Activated CD8-positive, alpha-beta T cell treated with anti-CD3 and anti-CD28 coated beads for 36 hours (primary cell): ENCODE measurements at places on chromosomes 3 and 15. TPM values are rescaled to one million over a fixed set of nuclear protein-coding genes. Genes with fewer than 3 reads are reported as not detected.

DNA sequence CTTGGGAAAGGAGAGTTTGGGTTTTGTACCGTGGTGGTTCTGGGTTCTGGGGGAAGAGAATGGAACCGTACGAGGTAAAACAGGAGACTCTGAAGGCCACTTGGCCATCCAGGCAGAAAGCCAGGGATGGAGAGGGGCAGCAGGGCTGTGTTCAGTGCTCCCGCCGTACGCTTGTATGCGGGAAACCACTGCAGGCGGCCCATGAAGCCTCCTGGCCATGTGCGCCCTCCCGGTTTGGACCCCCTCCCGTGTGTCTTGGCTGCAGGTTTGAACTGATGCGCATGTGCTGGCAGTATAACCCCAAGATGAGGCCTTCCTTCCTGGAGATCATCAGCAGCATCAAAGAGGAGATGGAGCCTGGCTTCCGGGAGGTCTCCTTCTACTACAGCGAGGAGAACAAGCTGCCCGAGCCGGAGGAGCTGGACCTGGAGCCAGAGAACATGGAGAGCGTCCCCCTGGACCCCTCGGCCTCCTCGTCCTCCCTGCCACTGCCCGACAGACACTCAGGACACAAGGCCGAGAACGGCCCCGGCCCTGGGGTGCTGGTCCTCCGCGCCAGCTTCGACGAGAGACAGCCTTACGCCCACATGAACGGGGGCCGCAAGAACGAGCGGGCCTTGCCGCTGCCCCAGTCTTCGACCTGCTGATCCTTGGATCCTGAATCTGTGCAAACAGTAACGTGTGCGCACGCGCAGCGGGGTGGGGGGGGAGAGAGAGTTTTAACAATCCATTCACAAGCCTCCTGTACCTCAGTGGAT is 50.6 kb downstream of the PGPEP1L start:
- DNase-seq, result no peak

MYEF2 gene
- total RNA-seq, result 26.6 TPM

DNA sequence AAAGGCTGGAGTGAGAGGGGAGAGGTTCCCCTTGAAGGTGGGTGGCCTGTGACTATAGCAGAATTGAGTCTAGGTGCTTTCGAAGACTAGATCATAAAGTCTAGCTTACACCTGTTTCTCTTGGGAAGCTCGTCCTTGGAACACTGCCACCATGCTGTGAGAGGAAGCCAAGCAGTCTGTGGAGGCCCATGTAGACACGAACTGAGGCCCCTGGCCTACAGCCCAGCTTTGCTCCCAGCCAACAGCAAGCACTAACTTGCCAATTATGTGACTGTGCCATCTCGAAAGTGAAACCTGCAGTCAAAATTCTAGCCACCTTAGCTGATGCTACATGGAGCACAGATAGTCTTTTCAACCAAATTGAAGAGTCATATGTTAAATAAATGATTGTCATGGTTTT is 190.5 kb upstream of the NECTIN3 start:
- DNase-seq, result peak; percentile 17

DNA sequence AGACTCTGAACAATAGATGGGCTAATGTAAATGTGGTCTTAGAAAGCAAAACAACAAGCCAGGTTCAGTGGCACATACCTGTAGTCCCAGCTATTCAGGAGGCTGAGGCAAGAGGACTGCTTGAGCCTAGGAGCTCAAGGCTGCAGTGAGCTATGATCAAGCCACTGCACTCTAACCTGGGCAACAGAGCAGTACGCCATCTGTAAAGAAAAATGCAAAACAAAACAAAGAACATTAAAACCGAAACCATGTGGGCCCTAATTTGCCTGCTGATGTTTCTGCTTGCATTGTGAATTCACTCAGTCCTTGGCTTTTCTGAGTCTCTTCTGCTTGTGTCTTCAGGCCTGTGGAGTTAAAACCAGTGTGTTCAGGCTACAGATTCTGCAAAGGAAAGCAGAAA is 56.7 kb downstream of the CCNL1 start:
- DNase-seq, result no peak

GRCh38 chr3:122123850-122124249 is 59.6 kb upstream of the CASR start:
- DNase-seq, result no peak

MAP3K13 gene
- total RNA-seq, result 8.9 TPM

ZNF774 gene
- total RNA-seq, result 1.4 TPM

GRCh38 chr3:187104933-187105332 is 34.4 kb downstream of the RPL39L start:
- DNase-seq, result peak; percentile 18

DNA sequence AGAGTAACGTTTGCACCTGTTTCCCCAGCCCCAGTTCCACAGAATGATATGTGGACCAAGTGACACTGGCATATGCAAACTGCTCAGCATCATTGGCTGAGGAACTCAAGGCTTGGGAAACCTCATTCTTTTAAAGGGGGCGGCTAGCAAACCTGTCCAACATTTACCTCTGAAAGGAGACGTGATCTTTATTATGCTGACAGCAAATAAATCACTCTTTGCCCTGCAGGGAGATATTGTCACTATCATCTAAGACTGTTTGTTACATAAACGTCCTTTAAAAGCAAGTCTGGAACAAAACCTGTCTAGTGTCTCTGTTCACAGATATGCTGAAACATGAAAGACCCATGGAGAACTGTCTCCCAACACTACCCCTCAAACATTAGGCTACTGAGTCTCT is 21.5 kb downstream of the CA12 start:
- DNase-seq, result no peak
